ENCODE measurements at places on chromosomes 3 and 15.

DNA sequence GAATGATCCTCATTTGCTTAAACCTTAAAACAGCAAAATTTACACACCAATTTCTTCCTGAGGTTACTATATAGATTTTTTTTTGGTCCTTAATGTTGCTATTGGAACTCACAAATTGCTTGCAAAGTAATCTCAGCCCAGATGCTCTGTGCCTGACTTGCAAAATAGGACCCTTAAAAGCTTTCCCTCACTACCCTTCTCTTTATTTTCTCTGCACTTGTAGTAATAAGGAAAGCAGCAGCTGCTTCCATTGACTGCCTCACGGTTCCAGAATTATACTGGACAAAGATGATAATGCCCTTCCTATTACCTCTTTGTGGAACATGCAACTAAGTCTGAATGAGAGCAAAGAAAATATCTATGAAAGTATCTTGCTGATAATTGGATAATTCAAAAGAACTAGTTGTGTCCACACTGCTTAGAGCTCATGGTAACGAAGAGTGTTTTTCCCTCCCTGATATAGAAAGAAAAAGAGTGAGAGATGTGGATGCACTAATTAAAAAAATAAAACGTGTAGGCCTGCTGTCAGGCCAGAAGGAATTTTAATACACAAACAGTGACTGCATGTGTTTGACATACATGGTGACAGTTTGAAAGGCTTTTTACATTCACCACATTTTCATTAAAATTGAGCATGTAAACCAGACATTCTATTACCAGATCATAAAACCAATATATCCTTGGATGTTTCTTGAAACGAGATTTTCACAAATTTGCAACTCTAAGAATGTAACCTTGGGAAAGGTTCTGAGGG, 783.1 kb downstream of the GBE1 start:
- no peak for DNase-seq

GRCh38 chr15:75902129-75902557, 1.5 kb upstream of the FBXO22 start:
- DNase-seq: no peak

DNA sequence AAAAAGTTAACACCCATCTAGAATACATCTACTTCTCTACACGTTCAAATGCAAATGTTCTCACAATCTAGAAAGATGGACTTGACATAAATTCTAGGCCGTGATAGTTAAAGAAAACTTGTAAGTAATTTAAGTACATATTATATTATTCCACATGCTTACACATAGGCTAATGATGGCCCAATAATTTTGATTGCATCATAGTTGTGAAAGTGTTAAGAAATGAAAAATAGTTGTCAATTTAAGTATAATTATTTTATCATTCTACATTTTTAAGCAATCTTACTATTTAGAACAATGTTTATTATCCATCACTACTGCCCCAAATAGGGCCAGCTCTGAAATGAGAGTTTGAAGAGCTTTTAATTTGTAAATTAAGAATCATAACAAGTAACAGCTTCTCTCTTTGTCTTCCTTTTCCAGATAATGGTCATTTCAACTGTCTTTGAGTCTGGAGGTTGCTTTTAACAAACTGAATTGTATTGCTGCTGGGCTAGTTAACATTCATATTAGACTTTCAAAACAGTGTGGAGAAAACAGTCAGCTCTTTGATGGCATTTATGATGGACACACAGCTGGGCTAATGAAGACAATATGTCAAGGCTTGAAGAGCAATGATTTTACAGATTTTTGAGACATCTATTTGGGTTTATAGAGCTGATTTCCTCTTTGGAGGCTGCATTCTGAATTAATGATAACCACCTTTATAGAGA, 246.1 kb upstream of the KCNH8 start:
- no peak for DNase-seq

DNA sequence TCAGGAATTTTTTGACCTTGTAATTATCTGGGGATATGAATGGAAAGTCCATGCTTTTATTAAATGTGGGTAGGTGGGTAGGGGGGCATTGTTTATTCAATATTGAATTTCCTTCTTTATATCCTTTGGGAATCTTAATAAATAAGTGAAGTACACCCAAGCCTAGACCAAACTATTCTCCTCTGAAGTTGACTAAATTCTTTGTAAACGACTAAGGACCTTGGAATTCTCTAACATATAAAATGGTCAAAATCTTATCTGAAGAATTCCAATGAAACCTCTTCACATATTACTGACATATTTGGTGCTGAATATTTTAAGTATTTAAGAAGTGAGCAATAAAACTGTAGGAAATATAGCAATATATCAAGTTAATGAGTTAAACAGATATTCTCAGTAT, 1432.1 kb upstream of the GBE1 start:
- no peak for DNase-seq
